ENCODE measurements at places on chromosomes 12 and 14. TPM values are rescaled to one million over a fixed set of nuclear protein-coding genes. Genes with fewer than 3 reads are reported as not detected.

Gene KRT6C
- total RNA-seq = 0.31 TPM

Gene CLEC6A
- total RNA-seq = not detected

Gene FOXN4
- total RNA-seq = 2.0 TPM

Gene SUPT16H
- 74.2 TPM for total RNA-seq

Gene BHLHE41
- 5.8 TPM for total RNA-seq

Gene NUP37
- 34.3 TPM for total RNA-seq

Gene PZP
- 0.12 TPM for total RNA-seq

Gene ADGRD1
- total RNA-seq = 2.6 TPM

Gene SDR9C7
- 0.26 TPM for total RNA-seq

Gene KRT3
- total RNA-seq = 2.3 TPM

Gene MYO1H
- total RNA-seq = 0.79 TPM

DNA sequence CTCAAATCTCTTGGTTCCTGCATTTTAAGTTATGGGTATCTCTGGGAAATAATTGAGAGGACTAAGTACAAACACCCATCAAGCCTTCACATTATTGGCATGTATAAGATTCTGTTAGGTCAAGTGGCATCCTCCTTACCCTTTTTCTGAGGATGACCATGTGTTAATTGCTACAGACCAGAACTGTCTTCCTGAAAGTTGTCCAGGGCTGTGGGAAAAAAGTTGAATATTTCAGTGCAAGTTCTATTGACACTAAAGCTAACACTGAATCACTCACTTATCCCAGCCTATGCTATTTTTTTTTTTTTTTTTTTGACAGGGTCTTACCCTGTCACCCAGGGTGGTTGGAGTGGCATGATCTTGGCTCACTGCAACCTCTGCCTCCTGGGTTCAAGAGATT, 130.1 kb upstream of the HIF1A start:
- H3K4me3 ChIP-seq = no peak overlapping the region
- H3K27me3 ChIP-seq = peaks cover 16% of the 10 kb centered on the region
- no peak for DNase-seq

DNA sequence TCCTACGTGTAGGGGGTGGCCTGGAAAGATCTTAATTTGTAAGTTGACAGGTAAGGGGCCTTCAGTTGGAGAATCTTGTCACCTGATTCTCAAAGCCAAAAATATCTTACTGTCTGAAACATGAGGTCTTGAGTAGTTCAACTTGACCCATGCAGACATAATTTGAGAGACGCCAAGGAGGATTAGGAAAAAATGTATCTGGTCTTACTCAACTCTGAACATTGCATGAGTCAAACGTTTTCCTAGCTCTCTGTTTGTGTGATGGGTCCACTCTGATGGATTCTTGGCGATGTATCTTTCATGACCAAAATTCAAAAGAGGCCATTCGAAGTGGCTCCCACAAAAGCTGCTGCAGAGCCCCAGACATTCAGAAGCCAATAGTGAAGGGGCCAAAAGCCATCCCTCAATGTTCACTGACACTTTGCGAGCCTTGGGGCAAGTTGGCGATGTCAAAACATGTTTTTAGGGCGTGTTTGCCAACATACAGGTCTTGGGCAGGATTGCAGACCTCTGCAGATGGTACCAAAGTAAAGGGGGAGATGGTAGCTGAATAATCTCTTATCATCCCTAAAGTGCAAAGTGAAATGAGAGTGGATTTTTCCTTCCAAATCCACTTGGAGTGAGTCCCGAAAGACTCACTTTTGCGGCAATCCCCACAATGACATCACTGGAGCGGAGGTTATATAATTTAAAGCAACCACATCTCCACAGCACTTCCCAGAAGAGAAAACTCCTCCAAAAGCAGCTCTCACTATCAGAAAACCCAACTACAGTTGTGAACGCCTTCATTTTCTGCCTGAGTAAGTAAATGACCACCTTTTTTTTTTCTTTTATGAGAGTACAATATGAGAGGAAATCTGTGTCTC, at the start of gene BDKRB1:
Gene BDKRB1 (plus strand): TSS at position 710 of the 866 bp plus-strand sequence. CDS start 7,473 bp downstream, outside the sequence.
- H3K4me3 ChIP-seq = no peak within 1 kb of the TSS
- no peak within 1 kb of the TSS for H3K27ac ChIP-seq
- H3K4me1 ChIP-seq = peaks cover 10% of the 10 kb centered on the region
- DNase-seq = no peak
- no peaks in the 10 kb centered on the region for H3K36me3 ChIP-seq

- peak overlapping the region; percentile 2 for H3K4me3 ChIP-seq
- H3K27ac ChIP-seq = no peak overlapping the region
Measured at GRCh38 chr14:68944162-68944561, 34.9 kb downstream of the ACTN1 start.

GRCh38 chr12:103958621-103959020, 7.1 kb upstream of the TDG start:
- peaks cover 6% of the 10 kb centered on the region for H3K36me3 ChIP-seq
- H3K4me3 ChIP-seq = peak overlapping the region; percentile 81
- DNase-seq = no peak
- peaks cover 21% of the 10 kb centered on the region for H3K4me1 ChIP-seq
- H3K27me3 ChIP-seq = no peaks in the 10 kb centered on the region

GRCh38 chr12:69161829-69162228, 77.5 kb upstream of the CPSF6 start:
- no peaks in the 10 kb centered on the region for H3K36me3 ChIP-seq
- no peaks in the 10 kb centered on the region for H3K27me3 ChIP-seq
- H3K27ac ChIP-seq = no peak overlapping the region
- no peak for DNase-seq

DNA sequence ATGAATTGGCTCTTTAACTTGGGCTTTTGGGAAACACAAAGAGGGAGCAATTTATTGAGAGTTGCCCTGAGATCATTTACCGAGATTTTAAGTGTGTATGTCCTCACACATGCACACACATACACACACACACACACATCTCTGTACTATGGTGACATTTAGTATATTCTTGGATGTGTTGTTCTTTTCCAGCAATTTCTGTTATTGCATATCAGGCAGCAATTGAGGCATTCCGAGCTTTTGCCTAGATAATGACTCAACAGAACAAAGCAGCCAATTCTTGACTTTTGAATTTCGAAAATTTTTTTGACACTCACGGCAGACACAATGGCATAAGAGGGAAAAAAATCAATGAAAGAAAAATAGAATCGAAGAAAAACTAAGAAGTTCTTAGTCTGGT, 248.5 kb downstream of the DUSP6 start:
- peaks cover 19% of the 10 kb centered on the region for H3K4me1 ChIP-seq
- no peak overlapping the region for H3K27ac ChIP-seq
- no peak overlapping the region for H3K4me3 ChIP-seq

GRCh38 chr14:37472906-37473305, 122.1 kb downstream of the FOXA1 start:
- no peak for DNase-seq
- H3K27me3 ChIP-seq = no peaks in the 10 kb centered on the region
- H3K4me1 ChIP-seq = no peaks in the 10 kb centered on the region
- H3K4me3 ChIP-seq = no peak overlapping the region

GRCh38 chr14:75044322-75044721, 6.9 kb downstream of the MLH3 start:
- no peak overlapping the region for H3K4me3 ChIP-seq
- DNase-seq = no peak
- peaks cover 41% of the 10 kb centered on the region for H3K36me3 ChIP-seq
- H3K27me3 ChIP-seq = no peaks in the 10 kb centered on the region
- H3K4me1 ChIP-seq = peaks cover 27% of the 10 kb centered on the region
- H3K27ac ChIP-seq = no peak overlapping the region

DNA sequence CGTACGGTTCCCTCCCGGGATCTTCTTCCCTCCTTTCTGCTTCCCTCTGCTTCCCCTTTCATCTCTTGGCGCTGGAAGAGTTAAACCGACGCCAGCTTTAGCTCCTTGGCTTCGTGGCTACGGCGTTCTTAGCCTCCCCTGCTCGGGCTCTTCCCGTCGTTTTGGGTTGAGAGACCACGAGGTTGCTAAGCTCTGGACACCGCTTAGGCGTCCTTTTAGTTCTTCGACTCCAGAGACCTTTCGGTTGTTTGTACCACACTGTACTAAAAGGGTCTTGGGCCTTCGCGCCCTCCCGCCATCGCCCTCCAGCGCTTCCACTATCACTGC, 545 bp downstream of the CPSF2 start:
- H3K36me3 ChIP-seq = peaks cover 14% of the 10 kb centered on the region
- peaks cover 25% of the 10 kb centered on the region for H3K4me1 ChIP-seq
- H3K27ac ChIP-seq = peak overlapping the region; percentile 100
- peak overlapping the region; percentile 100 for H3K4me3 ChIP-seq
- H3K27me3 ChIP-seq = no peaks in the 10 kb centered on the region

- H3K27ac ChIP-seq = no peak overlapping the region
- H3K27me3 ChIP-seq = no peaks in the 10 kb centered on the region
- H3K4me3 ChIP-seq = no peak overlapping the region
- no peak for DNase-seq
- peaks cover 8% of the 10 kb centered on the region for H3K4me1 ChIP-seq
Measured at GRCh38 chr12:108551535-108551934, 9.4 kb downstream of the SART3 start.

- no peaks in the 10 kb centered on the region for H3K27me3 ChIP-seq
- H3K27ac ChIP-seq = no peak overlapping the region
- H3K36me3 ChIP-seq = no peaks in the 10 kb centered on the region
- no peak overlapping the region for H3K4me3 ChIP-seq
- H3K4me1 ChIP-seq = peaks cover 7% of the 10 kb centered on the region
- no peak for DNase-seq
Measured at GRCh38 chr14:71454513-71455332, 477.5 kb upstream of the RGS6 start.

GRCh38 chr12:10847744-10848143, 1.5 kb downstream of the PRR4 start:
- H3K27ac ChIP-seq = no peak overlapping the region
- DNase-seq = no peak
- H3K4me3 ChIP-seq = no peak overlapping the region
- peaks cover 44% of the 10 kb centered on the region for H3K36me3 ChIP-seq
- H3K27me3 ChIP-seq = no peaks in the 10 kb centered on the region
- no peaks in the 10 kb centered on the region for H3K4me1 ChIP-seq

- H3K36me3 ChIP-seq = no peaks in the 10 kb centered on the region
- no peak overlapping the region for H3K27ac ChIP-seq
- H3K27me3 ChIP-seq = peaks cover 4% of the 10 kb centered on the region
- H3K4me3 ChIP-seq = no peak overlapping the region
- peaks cover 64% of the 10 kb centered on the region for H3K4me1 ChIP-seq
Measured at GRCh38 chr12:106112145-106112821, 26.5 kb downstream of the NUAK1 start.

- H3K27ac ChIP-seq = no peak overlapping the region
- no peak for DNase-seq
- H3K36me3 ChIP-seq = peaks cover 46% of the 10 kb centered on the region
- no peaks in the 10 kb centered on the region for H3K4me1 ChIP-seq
- no peak overlapping the region for H3K4me3 ChIP-seq
Measured at GRCh38 chr12:94362653-94363052, 97.0 kb downstream of the CEP83 start.

DNA sequence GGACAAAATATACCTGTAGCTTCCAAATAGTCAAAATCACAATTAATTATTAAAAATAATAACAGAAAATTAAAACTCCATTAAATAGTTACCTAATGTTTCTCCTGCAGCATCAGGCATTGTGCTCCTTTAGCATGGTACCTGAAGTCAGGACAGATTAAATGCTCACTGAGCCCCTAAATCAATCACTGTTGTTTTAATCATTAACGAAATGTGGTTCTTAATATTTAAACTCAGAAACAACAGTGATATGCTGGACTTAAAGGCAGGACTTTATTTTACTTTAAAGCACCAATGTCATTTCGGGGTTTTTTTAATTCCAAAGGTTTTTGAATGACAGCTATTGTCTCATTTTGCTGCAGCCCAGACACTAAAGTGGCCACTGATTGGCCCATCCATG, 2.0 kb upstream of the BMP4 start:
- H3K27ac ChIP-seq = no peak overlapping the region
- H3K4me1 ChIP-seq = peaks cover 24% of the 10 kb centered on the region
- H3K36me3 ChIP-seq = no peaks in the 10 kb centered on the region
- H3K27me3 ChIP-seq = peaks cover 88% of the 10 kb centered on the region

- H3K4me1 ChIP-seq = no peaks in the 10 kb centered on the region
- no peaks in the 10 kb centered on the region for H3K36me3 ChIP-seq
- DNase-seq = no peak
- no peak overlapping the region for H3K27ac ChIP-seq
- H3K27me3 ChIP-seq = peaks cover 6% of the 10 kb centered on the region
Measured at GRCh38 chr14:84456946-84457345, 1073.0 kb upstream of the FLRT2 start.

- peaks cover 5% of the 10 kb centered on the region for H3K4me1 ChIP-seq
- H3K27me3 ChIP-seq = peaks cover 8% of the 10 kb centered on the region
- H3K4me3 ChIP-seq = no peak overlapping the region
- DNase-seq = no peak
- H3K36me3 ChIP-seq = peaks cover 6% of the 10 kb centered on the region
Measured at GRCh38 chr14:72692696-72693095, 201.2 kb downstream of the DPF3 start.
